ENCODE measurements at places on chromosomes 3 and 15.

DNA sequence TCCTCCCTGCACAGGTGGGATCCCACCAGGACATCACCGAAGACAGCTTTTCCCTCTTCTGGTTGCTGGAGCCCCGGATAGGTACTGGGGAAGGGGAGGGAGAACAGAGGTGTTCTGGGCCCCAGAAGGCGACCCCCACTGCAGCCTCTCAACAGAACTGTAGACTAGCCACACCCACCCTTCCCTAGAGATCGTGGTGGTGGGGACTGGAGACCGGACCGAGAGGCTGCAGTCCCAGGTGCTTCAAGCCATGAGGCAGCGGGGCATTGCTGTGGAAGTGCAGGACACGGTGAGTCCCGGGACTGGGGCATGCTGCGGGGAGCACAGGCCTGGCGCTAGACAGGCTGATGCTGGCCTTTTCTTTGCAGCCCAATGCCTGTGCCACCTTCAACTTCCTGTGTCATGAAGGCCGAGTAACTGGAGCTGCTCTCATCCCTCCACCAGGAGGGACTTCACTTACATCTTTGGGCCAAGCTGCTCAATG lies 809 bp downstream of the NDUFAF3 start:
- no peak for DNase-seq

DNA sequence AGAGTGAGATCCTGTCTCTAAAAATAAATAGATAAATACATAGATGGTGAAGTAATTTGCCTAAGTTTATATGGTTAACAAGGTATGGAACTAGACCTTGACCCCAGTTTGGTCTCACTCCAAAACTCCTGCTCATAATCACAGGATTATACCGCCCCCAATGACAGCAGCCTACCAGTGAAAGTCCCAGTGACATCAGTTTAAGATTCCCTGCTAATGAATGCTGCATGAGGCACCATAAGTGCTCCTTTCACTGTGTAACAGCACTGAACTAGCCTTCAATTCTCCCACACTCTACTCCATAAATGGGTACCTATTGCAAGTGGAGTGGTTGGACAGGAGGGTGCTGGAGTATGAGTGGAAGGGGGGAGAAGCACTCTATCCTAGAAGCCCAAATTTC lies 23.7 kb upstream of the THSD4 start:
- DNase-seq: no peak

DNA sequence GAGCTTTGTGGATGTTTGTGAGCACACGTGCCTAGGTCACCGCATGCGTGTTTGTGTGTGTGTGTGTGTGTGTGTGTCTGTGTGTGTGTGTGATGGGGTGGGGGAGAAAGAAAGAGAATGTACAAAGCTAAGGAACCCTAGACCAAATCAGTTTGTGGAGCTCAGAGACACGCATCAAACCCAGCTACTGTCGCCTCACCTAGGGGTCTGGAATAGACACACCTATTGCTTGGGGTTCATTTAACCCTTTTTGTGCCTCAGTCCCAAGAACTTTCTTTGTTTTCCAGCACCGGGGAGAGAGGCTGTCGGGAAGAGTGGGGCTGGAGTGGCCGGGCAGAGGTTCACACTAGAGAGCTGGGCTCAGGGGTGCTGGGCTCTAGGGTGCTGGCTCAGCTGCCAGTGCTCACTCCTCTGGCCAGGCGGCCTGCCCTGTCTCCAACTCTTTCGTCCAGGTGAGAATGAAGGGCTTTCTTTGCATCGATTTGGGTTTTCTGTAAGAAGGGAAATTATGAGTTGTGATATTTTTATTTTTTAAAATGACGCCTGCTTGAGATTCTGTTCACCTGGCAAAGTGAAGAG lies 221.6 kb downstream of the MEIS2 start:
- no peak for DNase-seq

- no peak for DNase-seq
Observed at GRCh38 chr3:194871143-194871863, 185.6 kb downstream of the FAM43A start.

- DNase-seq: no peak
Observed at GRCh38 chr3:111571907-111572460, 23.2 kb downstream of the ZBED2 start.

DNA sequence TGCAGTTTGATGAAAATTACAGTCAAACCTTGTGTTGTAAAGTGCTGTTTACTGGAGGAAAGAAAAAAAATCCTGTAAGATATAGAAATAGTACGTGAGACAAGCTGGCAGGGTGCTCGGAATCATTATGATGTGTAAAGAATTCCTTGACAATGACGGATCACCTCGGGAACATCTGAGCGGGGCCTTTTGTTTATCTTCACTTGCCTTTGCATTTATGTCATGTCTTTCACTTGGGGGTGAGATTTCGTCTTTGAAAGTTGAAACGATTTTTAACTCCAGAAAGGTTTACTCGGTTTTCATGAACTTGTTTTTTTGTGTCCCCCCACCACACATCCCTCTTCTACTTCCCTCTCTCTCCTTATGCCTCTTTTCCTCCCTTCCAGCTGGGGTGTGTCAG lies 128.3 kb upstream of the VEPH1 start:
- DNase-seq: no peak

DNA sequence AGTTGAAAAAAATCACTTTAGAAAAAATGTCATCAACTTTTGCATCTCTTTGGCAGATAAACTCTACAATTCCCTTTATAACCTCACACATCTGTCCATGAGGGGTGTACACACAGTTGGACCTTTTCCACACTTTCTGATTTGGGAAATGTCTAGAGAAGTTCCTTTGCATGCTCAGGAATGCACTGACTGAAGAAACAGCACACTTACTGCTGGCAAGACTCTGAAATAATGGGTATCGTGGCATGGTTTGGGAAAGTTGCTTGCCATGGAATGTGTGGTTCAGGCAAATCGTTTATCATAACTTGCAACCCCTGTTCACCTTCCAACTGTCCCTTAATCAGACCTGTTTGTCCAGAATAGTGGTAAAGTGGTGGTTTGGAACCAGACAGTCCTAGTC lies 135.3 kb upstream of the TGFBR2 start:
- no peak for DNase-seq

DNA sequence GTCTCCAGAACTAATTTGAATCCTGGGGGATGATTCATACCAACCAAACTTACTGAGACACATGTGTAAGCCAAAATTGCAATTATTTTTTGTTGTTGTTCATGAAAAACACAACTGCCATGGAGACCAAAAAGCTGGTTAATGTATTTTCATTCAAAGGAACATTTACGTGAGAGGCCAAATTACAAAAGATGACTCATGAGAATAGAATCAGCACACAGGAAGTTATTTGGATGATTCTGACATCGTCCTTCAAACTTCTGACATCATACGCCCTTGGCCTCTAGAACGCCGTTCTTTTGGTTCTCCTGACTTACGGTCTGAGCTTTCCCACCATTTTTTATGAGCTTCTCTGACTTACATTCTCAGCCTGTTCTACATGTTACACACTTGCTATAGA lies 3.0 kb upstream of the ZNF280D start:
- no peak for DNase-seq

Measured in cortex of kidney (tissue), 1 donor.